ENCODE measurements at places on chromosomes 6 and 20. TPM values are rescaled to one million over a fixed set of nuclear protein-coding genes. Genes with fewer than 3 reads are reported as not detected.

DNA sequence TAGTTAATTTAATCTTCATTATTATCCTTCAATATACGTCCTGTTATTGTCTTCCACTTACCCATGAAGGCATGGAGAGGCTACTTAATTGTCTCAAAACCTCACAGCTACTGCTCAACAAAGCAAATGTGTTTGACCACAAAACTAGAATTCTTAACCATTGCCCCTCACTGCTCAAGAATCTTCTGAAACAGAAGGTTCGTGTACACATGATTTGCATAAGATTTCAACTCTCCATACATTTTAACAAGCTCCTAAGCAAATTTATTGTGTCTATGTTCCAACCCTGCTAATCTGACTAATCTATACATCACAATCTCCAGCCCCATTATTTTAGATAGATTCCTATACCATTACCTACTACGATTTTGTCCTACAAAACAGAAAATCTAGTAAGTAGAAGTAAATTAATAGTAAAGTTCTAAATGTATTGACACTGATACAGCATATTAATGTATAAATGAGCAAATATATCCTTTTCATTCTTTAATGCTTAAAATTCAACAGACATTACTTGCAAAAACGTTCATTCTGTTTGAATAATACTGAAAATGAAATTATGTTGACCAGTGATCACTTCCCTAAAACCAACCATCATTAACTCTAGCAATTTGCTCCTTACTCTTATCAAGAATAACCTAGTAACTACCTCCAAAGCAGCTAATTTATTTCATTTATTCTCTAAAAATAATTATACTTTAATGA is 89.7 kb upstream of the RNF217 start:
- DNase-seq: no peak

DNA sequence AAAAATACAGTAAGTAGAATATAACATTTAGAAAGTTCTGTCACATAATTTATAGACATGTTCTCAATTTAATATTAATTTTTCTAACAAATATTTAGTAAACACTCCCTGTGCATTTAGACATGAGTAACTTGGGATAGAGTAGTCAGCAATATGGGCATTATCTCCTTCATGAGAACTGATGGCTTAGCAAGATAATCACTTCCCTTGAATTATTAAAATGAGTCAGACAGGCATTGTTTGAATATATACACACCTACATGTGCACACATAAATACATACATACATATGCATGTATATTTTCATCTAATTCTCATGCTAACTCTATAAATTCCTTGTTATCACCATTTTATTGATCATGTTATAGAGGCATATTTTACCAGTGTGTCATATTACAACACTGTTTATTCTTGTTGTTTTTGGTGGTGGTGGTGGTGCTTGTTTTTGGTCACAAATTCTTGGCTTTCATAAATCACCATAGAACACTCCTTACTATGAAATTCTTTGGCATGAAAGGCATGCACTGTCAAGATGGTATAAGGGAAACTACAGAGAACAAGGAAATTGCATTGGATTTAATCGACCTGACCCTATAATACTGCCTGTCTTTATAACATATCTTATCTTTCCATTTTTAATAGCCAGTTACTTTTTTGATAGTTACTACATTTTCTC is 434.5 kb upstream of the MANEA start:
- DNase-seq: no peak

The ANKRD66 gene
- not detected for total RNA-seq

The EPB41L1 gene
- total RNA-seq: 13.9 TPM

DNA sequence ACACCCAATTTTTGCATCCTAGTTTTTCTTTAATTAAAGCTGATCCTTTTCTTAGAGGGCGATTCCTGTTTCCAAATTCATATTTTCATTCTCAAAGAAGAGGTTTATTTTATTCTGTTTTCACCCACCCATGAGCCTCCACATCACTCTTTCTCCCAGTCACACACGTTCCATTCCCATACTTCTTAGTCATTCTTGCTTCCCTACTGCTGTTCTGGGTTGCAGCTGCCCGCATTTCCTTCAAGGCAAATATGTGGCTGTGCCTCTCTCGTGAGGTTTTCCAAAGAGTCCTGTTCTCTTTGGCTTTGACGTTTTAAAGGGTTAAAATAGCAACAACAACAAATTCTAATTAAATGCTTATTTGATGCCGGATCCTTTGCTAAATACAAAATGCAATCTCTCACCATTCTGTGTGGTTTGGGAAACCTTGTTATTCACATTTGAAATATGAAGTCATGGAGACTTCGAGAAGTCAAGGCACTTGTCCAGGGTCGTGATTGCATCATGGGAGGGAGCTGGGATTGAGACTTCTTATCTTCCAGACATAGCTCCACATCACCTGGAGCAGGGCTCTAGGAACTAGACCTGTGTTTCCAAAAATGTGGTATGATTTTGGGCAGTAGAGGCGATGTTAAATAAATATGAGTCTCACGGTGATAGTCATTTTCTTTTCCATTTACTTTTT is 126.6 kb downstream of the DOK5 start:
- DNase-seq: no peak

The KIF25 gene
- not detected for total RNA-seq

DNA sequence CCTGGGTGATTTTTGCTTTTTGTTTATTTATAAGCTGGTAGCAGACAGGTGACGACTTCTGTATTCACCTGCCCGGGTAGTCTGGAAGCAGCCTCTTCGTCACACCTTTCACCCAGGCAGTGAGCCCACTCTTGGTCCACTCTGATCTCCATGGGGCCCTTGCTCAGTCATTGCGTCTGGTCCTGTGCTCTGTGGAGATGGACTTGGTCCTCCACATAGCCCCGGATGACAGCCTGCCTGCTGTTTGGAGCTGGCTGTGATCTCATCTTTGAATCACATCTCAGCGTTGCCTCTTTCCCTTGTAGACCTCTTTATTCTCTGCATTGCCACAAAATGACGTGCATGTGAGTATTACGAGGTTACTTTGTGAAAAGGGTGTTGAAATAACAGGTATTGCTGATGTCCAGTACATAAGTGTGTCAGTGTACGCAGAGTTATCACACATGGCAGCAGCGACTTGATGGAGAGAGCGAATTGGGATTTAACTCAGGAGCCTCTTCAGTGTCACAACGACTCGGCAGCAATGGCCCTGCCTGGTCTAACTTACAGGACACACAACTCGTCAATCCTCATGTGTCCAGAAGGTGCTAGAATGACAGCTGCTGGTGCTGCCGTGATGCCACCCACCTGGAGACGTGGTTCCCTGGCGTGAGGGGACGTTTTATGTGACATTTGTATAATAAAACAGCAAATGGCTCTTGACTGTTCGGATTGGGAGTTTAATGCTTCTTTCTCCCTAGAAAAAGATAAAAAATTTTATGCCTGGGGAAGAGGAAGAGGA is 24.2 kb upstream of the FRMD1 start:
- no peak for DNase-seq

The TRIM10 gene
- total RNA-seq: not detected

DNA sequence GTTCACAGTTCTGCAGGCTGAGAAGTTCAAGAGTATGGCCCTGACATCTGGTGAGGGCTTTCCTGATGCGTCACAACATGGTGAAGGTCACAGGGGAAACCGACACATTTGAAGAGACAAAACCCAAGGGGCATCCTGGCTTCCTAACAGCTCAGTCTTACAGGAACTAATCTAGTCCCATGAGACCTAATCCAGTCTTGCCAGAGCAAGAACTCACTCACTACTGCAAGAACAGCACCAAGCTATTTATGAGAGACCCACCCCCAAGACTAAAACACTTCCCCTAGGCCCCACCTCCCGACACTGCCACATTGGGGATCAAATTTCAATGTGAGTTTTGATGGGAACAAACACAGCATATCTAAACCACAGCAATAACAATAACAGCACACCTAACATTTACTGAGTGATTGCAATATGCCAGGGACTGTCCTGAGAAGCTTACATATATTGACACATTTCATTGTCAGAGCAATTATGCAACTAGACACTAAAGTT is 46.6 kb downstream of the TPBG start:
- DNase-seq: peak; percentile 54

DNA sequence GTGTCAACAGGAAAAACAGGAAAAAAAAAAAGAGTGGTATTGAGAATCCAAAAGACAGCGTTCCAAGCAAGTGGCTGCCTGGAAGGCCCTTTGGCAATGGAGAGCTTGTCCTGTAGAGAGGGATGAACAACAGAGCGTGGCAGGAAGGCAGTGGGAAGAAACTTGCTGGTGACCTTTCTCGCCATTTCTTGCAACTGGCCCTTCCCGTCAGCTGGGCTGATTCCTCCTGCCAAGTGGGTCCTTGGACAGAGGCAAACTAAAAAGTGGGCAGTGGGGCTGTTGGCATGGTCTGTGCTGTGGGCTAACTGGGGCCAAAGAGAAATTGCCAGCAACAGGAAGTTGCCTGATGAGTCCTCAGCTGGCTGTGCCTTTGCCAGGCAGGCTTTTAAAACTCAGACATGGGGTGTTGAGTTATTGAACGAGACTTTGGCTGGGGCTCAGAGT is 43.9 kb upstream of the CLDN20 start:
- no peak for DNase-seq

DNA sequence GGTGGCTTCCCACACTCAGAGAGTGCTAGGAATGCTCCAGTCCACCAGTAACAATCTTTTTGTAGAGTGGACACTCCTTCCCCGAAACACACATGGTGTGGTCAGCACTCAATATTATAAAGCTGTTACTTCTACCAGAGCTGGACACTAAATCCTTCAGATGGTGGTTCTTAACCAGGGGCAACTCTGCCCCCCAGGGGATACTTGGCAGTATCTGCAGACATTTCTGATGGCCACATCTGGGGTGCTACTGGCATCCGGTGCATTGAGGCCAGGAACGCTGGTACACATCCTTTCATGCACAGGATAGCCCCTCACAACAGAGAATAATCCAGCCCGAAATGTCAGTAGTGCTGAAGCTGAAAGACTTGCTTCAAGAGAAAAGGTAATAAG is 124.4 kb downstream of the NFATC2 start:
- DNase-seq: no peak

GRCh38 chr6:15427331-15428070 is 181.6 kb downstream of the JARID2 start:
- DNase-seq: peak; percentile 62

The NOTCH4 gene
- total RNA-seq: 2.2 TPM

- peak; percentile 59 for DNase-seq
These were observed 127.5 kb downstream of the PKHD1 start for GRCh38 chr6:51959744-51960383.

The PRDM13 gene
- not detected for total RNA-seq

The TMEM74B gene
- not detected for total RNA-seq

DNA sequence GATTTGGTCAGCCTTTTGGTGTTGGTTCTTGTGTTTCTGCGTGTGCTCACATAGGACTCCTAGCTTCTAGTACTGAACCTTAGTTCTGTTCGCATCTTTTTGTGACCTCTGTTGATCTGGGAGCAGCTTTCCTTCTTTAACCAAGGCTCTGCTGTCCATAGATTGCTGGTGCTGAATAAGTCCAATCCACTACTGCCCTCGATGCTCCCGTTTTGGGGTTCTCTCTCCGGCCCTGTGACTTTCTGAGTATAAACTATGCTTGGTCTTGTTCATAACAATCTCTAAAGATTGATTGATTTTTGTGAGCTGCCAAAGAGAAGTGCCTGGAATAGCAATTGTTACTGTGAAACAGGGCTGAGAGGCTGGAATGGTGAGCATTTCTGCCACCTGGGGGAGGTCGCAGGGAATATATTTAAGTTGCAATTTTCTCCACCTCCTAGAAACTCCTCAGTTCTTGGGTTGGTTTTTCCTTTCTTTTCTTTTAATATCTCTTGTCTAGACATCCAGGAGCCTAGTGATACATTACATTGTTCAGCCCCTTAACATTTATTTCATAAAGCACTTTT is 422.9 kb upstream of the CHD6 start:
- no peak for DNase-seq

- DNase-seq: no peak
These were observed 14.0 kb downstream of the GCLC start for GRCh38 chr6:53530780-53531386.

The BPIFB2 gene
- not detected for total RNA-seq

- DNase-seq: no peak
These were observed 114.1 kb upstream of the SMLR1 start for GRCh38 chr6:130713144-130713543.

The PCK1 gene
- not detected for total RNA-seq

DNA sequence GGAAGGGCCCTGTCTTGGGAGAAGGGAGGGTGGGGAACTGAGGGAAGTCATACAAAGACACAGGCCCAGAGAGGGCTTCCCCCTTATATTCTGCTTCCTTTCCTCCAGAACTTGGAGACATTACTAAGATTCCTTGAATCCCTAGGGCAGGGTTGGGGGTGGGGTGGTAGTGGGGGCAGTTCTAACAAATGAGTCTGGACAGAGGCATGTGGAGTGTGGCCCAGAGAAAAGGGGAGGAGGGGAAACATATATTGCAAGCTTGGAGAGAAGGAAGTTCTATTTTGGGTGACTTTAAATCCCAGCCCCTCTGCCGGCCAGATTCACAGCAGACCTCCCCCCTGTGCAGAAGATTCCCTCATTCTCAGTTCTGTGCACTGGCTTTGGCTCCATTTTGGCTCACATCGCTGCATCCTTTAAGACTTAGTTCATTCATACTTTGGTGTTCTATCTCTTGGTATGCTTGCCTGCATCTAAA is 43.7 kb downstream of the DAAM2 start:
- DNase-seq: peak; percentile 37

The LTB gene
- total RNA-seq: not detected

GRCh38 chr6:24621626-24622289 is 24.2 kb downstream of the KIAA0319 start:
- no peak for DNase-seq

DNA sequence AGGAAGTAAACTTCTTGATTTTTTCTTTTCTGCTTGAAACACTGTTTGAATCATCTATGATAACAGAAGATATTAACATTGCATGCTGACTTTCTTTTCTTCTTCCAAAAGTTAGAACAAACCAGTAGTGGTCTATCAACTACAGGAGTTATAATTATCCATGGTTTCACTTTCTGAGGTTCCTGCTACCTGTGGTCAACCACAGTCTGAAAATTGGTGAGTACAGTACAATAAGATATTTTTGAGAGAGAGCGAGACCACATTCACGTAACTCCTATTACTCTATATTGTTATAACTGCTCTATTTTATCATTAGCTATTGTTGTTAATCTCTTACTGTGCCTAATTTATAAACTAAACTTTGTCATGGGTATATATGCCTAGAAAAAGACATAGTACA is 86.1 kb downstream of the MAP7 start:
- no peak for DNase-seq

DNA sequence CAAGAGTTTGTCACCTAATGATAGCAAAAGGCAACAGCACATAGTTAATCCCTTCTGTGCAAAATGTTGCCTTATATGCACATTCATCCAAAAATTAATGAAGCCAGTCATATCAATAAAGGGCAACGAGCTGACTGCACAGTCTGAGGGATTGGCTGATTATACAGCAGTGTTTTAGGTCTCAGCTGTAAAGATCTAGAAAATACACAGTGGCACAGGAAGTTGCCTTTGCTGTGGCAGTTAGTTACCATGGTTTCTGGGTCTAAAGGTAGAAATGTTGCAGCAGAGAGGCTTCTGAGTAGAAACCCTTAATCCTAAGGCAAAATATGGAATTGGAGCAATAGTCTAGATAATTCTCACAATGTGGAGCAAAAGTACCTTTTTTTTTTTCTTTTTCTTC is 89.7 kb downstream of the SMPDL3A start:
- no peak for DNase-seq

The RARS2 gene
- 56.9 TPM for total RNA-seq

The MUC22 gene
- not detected for total RNA-seq

- DNase-seq: peak; percentile 19
These were observed 7.5 kb downstream of the FOXS1 start for GRCh38 chr20:31837896-31838397.

- DNase-seq: no peak
These were observed 1.6 kb upstream of the MDGA1 start for GRCh38 chr6:37699138-37699766.

- peak; percentile 87 for DNase-seq
These were observed 7.0 kb downstream of the TMEM244 start for GRCh38 chr6:129853996-129854711.
